ENCODE measurements at places on chromosomes 5 and 9. TPM values are rescaled to one million over a fixed set of nuclear protein-coding genes. Genes with fewer than 3 reads are reported as not detected.

Gene ARHGEF39
- total RNA-seq: 15.0 TPM

Gene RASGRF2
- total RNA-seq: 5.7 TPM

Gene KIF12
- total RNA-seq: not detected

Gene IL9
- total RNA-seq: not detected

Gene CDK5RAP2
- 33.5 TPM for total RNA-seq

Gene LHX2
- 0.15 TPM for total RNA-seq

Gene PCDHB13
- under 0.01 TPM for total RNA-seq

Gene NMUR2
- total RNA-seq: not detected
